ENCODE measurements at places on chromosomes 12 and 14. TPM values are rescaled to one million over a fixed set of nuclear protein-coding genes. Genes with fewer than 3 reads are reported as not detected.

The NPFF gene
- total RNA-seq = 0.69 TPM

The ATF1 gene
- total RNA-seq = 17.5 TPM

The RPL10L gene
- not detected for total RNA-seq

The LPCAT3 gene
- 45.3 TPM for total RNA-seq

The RNF34 gene
- 63.3 TPM for total RNA-seq

The GRIP1 gene
- 13.7 TPM for total RNA-seq

The OTX2 gene
- total RNA-seq = 21.2 TPM

The AREL1 gene
- total RNA-seq = 23.6 TPM

The FLRT2 gene
- 7.4 TPM for total RNA-seq

The B4GALNT1 gene
- 2.4 TPM for total RNA-seq

The RGS6 gene
- total RNA-seq = 0.83 TPM

The ANKLE2 gene
- 63.7 TPM for total RNA-seq

DNA sequence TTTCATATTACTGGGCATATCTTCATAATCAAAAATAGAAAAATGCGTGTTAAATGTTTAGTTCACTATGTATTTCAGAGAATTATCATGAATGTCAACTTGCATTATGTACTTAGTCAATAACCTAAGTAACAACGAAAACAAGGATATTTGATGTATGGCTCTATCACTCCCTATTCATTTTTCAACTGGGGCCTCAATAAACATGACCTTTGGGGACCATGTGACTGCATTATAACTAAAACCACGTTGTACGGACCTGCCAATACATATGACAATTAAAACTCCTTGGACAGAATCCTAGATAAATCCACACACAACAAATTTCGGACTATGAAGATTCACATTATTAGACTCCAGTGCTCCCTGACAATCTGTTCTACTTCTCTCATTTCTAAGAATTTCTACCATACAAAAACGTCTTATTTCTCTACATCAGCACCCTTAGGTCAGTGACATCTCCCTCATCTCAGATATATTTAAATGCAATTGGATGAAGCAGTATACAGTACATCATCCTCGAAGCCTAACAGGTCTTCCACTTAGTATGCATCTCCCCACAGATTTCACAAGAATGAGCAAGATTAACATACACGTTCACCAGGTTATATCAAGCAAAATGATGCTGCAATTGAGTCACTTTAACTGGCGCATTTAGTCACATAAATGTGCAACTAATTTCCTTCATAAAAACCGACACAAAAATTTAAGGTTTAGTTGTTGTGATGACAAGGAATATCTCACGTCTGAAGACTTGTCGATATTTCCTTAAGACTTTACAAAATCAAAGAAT lies 1.5 kb downstream of the UBE2N start:
- DNase-seq = no peak

GRCh38 chr12:68497702-68498101 lies 113.0 kb upstream of the RAP1B start:
- no peak for DNase-seq

GRCh38 chr12:54765652-54766051 lies 88.7 kb upstream of the MUCL1 start:
- DNase-seq = no peak

GRCh38 chr14:56273155-56273554 lies 154.9 kb downstream of the PELI2 start:
- no peak for DNase-seq

DNA sequence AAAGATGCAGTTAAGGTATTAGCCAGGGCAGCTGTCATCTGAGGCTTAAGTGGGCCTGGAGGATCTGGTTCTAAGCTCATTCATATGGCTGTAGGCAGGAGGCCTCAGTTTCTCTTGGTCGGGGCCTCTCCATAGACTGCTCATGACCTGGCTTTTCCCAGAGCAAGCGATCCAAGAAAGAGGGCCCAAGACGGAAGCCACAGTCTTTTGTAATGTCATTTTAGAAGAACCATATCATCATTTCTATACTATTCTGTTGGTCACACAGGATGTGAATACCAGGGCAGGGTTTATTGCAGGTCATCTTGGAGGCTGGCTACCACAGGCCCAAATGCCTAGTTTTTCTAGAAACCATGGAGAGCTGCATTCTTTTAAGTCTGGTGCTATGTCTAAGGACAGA lies 47.7 kb downstream of the GNG2 start:
- DNase-seq = no peak

- DNase-seq = no peak
These were observed 47.8 kb upstream of the CHGA start for GRCh38 chr14:92874962-92875661.

GRCh38 chr12:114136631-114137030 lies 170.5 kb upstream of the RBM19 start:
- no peak for DNase-seq

DNA sequence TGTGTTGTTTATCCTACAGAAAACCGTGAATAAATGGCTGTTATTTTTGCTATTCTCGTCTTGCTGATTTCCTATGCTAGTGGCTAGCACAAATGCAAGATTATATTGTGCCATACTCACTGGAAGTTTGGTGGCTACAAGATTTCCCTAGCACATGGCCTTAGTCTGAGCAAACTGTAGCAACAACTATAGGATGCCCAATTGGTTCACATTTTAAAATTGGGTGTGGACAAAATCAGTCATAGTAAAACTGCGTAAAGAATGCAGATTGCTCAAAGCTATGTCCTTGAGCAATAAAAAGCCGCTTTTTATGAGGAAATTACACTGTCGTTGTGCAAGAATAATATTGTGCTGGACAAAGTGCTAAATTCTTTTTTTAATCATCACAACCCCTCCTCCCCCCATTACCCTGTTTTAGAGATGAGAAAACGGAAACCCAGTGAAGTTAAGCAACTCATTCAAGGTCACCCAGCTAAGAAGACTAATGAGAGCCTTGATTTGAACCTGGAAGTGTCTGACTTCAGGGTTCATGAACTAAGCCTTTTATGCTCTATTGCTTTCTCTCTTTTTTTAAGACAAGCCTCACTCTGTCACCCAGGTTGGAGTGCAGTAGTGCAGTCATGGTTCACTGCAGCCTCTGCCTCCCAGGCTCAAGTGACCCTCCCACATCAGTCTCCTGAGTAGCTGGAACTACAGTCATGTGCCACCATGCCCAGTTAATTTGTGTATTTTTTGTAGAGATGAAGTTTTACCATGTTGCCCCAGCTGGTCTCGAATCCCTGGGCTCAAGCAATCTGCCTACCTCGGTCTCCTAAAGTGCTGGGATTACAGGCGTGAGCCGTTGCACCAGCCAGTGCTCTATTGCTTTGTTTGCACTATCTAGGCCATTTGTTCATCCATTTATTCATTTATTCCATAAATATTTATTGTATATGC lies 73.6 kb downstream of the SRGAP1 start:
- DNase-seq = no peak

GRCh38 chr12:122185494-122186082 lies 2.7 kb downstream of the LRRC43 start:
- no peak for DNase-seq

DNA sequence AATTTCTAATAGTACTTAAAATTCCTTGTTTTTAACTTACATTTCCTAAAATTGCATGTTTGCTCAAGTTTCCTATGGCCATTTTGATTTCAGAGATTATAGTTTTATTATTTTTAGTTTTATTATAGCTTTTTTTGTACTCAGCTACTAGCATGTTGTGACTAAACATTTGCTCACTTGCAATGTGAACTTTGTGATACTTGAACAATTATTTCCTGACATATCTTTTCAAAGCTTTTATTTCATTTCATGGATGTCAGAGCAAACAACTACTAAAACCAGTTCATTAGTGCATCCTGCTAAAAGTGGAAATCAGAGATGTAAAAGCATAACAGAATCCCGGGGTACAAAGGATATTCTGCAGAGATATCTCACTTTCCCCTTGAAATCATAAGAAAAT lies 33.6 kb upstream of the PCNX4 start:
- DNase-seq = no peak

- DNase-seq = no peak
These were observed 109.9 kb downstream of the NCOR2 start for GRCh38 chr12:124457287-124458219.

GRCh38 chr12:105852951-105853350 lies 285.8 kb downstream of the NUAK1 start:
- no peak for DNase-seq

- no peak for DNase-seq
These were observed 454.1 kb upstream of the FLRT2 start for GRCh38 chr14:85075694-85076476.

- DNase-seq = no peak
These were observed 143.6 kb upstream of the SLC16A7 start for GRCh38 chr12:59452259-59452658.

GRCh38 chr12:98769068-98769467 lies 124.0 kb downstream of the APAF1 start:
- no peak for DNase-seq

DNA sequence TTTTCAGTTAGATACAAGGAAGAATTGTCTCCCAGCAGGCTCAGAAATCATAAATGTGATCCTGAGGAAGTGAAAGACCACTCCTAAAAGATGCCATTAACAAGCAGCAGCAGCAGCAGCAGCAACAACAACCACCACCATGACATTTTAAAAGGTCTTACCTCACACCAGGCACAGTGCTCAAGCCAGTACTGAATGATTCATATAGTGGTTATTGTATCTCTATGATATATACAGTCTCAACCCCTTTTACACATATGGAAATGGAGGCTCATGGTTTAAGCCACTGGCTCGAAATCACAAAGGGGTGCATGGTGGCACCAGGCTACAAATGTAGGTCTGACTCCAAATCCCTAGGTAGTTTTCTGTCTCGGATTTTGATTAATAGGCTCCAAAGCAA lies 126.9 kb downstream of the KTN1 start:
- DNase-seq = no peak

DNA sequence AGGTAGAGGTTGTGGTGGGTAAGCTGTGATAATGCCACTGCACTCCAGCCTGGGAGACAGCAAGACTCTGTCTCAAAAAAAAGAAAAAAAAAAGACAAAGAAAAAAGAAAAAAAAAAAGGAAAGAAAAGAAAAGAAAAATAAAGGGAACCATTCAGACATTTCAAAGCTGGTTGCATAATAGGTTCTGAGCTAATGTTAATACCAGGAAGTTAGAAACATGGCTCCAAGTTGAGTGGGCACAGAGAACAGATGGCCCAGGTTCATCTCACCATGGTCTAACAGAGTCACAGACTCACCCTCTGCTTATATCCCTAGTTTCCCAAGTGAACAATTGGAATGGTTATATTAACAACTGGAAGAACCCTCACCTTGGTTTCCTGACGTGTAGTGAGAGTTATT lies 17.4 kb upstream of the ZDHHC17 start:
- no peak for DNase-seq

- DNase-seq = no peak
These were observed 977 bp upstream of the TMEM120B start for GRCh38 chr12:121711361-121712189.

DNA sequence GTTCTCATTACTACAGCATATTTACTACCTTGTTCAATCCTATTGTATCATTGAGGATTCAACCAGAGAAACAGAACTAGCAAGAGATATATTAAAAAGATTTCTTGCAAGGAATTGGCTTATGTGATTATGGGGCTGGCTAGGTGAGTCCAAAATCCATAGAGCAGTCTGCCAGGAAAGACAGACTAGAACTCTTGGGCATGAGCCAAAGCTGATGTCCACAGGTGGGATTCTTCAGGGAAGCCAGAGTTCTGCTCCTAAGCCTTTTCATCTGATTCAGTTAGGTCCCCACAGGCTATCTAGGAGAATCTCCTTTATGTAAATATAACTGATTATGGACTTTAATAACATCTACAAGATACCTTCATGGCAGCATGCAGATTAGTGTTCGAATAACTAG lies 26.0 kb downstream of the PELI2 start:
- DNase-seq = no peak

DNA sequence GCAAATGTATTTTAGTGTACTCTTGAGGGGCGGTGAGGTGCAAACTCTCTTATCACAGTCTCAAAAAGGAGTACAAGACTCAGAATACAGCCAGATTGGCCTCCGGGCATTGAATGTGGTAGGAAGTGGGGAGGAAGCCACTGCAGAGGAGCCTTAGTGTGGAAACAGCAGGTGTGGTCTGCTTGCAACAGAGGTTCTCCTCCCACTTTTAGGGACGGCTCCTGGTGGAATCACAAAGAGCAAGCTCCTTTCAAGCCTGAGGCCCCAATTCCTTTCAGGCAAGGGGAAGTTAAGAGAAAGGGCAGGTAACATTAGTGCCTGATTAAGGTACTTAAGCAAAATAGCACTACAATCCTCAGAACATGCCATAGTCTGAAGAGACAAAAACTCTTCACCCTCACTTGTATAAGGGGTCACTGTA lies 23.7 kb upstream of the SLC2A3 start:
- peak; percentile 97 for DNase-seq

GRCh38 chr14:93096691-93097322 lies 18.9 kb downstream of the ITPK1 start:
- no peak for DNase-seq

DNA sequence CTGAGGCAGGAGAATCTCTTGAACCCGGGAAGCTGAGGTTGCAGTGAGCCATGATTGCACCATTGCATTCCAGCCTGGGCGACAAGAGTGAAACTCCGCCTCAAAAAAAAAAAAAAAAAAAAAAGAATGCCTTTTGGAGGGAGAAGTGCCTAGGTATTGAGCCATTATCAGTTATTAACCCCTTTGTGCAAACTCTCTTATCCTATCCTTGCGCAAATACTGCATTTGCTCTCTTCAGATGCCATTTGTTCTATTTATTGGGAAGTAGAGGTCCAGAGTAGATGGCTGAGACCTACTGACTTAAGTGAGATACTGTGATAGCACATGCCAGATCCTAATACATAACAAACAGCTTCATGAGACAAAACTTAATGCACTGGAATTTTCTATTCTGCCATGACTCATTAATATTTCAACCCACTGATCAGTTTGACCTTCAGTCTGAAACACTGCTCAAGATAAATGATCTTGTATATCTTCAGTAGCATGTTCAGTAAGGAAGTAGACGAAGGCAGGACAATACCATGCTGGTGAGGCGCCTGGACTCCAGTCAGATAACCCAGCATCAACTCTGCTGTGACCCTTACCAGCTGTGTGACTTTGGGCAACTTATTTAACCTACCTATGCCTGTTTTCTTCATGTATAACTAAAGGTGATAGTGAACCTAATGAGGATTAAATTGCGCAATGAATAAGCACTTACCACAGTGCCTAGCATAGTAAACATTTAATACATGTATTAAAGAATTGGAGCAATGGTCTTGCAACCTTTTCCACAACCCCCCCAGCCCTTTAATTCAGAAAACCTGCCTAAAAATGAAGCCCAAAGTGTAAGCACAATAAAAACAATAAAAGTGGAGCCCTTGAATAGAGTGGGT lies 5.7 kb upstream of the DNAAF2 start:
- DNase-seq = no peak

DNA sequence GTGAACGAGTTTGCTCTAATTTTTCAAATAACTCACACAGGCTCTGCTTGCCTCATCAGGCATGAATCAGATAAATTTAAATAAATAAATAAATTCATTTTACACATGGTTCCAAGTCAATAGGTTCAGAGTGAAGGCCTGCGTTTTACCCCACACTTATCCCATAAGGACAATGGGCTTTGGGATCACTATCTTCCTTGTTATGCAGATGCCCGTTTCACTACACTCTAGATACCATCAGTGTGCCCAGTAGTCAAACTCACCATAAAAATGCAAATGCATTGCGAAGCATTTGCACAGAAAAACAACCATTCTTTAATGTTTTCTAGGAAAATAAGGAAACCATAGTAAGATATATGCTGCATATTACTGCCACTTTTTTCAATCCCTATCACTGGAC lies 155.9 kb upstream of the CCDC196 start:
- peak; percentile 12 for DNase-seq

All from GM23338 (cell line).